Stimulated activated CD8-positive, alpha-beta memory T cell treated with anti-CD3 and anti-CD28 coated beads, Interleukin-4, amount 100 ng/mL, for 1 hour (primary cell): ENCODE measurements at places on chromosomes 4 and X.
A peak's percentile ranks its signal among the peaks of the same experiment; 100 is the strongest.

- no peak for DNase-seq
Measured at GRCh38 chr4:86220121-86220520, 139.7 kb downstream of the MAPK10 start.

DNA sequence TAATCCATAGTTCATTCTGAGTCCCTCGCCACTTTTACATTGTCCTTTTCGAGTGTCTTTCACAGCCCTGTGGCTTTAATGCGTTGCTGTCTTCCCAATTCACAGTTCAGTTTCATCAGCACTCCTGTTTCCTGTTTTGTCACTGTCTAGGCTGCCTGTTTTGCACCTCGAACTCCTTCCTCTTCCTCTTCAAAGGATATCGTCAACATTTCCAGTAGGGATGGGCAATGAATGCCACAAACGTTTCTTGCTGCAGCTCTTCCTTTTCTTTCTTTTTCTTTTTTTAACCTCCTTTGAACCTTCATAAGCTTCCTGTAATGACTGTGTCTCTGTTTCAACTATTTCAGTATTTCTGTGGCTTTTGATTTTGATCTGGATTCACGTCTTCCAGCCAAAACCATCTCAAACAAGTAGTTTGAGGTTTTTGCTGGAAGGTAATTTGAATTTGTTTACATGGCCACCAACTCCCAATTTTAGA is 105.4 kb downstream of the ANXA3 start:
- DNase-seq: no peak

DNA sequence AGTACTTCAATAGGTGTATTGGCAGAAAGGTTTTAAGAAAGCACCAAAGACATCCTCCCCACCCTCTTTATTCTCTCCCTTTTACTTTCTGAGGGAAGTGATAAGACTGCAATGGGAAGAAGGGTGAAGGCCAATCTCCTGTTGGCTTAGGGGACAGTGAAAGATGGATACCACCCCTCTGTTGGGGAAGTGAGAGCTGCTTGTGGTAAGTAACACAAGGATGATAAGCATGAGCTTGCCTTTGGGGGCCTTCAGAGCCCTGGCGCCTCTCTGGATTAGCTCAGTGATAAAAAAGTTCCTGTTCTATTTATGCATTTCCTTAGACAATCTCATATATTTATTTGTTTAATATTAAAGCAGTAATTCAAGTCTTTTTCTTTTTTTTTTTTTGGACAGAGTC is 5.2 kb upstream of the KLF8 start:
- no peak for DNase-seq

DNA sequence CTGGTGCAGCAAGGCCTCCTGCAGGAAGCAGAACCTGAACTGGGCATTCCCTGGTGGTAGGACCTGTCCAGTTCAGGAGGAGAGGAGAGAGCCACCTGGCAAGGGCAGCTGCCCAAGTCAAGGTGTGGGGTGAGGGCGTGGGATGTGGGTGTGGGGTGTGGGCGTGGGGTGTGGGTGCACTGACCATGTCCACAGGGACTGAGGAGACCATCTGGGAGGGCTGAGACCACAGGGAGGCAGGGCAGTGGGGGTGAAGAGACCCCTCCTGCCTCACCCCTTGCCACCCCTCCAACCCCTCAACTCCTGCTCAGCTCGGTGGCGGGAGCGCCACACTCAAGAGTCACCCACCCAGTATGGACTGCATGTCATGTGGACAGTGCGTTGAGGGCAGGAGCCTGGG is 117.9 kb downstream of the CPZ start:
- DNase-seq: no peak

DNA sequence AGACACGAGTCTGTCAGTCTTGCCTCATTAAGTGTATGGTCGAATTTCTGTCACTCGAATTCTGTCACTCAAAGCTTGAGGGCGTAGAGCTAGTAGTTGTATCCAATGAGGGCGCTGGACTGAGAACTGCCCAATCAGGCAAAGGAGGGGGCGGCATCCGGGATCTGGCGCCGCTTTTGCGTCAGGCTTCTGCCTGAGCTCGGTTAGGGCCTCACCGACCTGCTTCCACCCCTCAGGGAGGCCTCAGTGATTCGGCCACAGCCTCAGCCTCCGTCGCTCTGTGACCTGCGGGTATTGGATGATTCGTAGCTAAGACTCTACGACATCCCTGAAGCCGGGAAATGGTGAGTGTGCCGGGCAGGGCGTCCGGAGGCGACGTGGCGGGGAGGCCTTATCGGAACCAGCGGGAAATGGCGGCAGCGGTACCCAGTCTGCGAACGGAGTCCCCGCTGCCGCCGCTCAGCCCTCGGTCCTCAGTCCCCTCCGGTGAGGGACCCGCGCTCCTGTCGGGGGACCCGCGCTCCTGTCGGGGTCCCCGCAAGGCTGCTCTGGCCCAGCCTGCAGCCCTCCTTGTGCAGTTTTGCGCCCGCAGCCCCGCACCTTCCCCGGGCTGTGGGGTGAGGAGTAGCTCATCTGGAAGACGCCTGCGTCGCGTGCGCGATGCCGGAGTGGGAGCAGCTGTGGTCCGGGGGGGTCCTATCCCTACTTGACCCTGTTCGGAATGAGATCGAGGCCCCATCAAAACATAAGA is 88.3 kb downstream of the ZNF718 start:
- DNase-seq: no peak

DNA sequence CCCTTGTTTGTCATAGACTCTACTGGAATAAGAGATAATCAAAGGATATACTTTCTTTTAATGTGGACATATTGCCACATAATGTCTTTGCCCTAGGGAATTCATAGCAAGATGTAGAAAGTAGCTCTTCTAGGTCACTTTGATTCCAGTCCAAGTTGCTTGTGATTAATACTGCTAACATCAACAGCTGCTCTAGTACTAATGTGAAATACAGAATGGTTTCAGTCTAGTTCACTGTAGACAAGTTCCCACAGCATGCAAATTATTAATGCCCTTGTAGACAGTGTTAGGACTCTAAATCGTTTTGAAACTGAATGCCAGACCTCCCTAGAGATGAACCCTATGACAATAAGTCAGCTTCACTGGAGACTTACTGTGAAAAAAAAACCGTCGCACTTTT is 494.6 kb upstream of the ATOH1 start:
- no peak for DNase-seq

- DNase-seq: no peak
Measured at GRCh38 chr4:94534401-94535312, 82.9 kb downstream of the PDLIM5 start.

DNA sequence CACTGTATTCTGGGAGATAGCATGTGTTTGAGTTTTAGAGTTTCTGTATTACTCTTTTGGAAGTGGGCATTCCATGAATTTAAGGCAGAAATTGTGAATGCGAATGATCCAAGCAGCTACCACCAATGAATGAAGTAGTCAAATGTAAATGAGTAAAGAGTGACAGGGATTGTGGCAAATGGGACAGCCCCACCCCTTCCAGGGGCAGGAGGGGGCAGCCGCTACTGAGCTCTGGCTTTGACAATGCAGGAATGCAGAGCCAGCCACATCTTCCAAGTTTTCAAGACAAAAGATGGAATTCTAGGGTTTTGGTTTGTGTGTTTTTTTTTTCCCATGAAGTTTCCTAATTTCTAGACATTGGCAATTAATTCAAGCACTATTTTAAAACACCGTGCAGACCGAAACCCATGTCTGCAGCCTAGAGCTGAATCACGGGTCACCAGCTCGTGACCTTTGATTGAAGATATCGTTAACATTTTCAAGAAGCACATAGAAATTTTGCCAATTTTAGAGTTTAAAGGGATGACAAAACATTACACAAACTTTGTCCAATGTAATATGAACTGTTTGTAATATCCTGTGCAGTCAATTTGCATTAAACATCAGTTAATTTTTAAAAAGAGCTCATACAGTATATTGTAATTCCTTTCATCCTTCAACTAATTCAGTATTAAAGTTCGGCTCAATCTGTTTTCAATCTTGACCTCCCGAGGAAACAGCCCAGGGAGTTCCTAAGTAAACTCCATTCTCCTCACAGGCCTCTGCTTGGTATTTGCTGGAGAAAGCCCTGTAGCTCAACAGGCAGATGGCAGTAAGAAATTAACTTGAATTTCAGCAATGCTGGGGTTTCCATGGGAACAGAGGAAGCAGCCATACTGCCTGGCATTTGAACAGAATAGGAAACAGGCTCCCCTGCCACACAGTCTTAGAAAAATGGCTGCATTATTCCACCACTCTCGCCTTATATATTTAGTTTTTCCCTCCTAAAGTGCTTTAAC is 83.4 kb downstream of the UCHL1 start:
- no peak for DNase-seq

GRCh38 chr4:4800646-4801408 is 58.6 kb upstream of the MSX1 start:
- no peak for DNase-seq

- DNase-seq: no peak
Measured at GRCh38 chr4:173651651-173652282, 121.7 kb upstream of the HAND2 start.

- DNase-seq: no peak
Measured at GRCh38 chr4:99762728-99763127, 53.9 kb upstream of the DAPP1 start.

DNA sequence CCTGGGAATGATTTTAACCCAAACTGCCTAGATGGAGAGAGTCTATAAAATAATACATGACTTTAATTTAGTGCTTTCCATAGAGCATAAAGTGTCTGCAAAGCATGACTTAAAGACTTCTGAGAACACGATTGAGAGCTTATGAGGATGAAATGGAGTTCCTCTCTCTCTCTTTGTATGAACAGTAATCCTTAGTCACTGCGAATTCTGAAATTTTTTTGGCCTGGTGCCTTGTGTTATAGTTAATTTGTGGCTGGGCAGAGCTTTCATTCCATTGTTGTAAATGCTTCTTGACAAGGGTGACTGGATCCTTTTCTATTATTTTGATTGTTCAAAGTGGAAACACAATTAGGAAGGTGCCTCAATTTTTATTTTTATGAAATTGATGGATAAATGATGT is 179.5 kb downstream of the CEP135 start:
- no peak for DNase-seq

- no peak for DNase-seq
Measured at GRCh38 chr4:89100853-89101252, 10.5 kb upstream of the TIGD2 start.

DNA sequence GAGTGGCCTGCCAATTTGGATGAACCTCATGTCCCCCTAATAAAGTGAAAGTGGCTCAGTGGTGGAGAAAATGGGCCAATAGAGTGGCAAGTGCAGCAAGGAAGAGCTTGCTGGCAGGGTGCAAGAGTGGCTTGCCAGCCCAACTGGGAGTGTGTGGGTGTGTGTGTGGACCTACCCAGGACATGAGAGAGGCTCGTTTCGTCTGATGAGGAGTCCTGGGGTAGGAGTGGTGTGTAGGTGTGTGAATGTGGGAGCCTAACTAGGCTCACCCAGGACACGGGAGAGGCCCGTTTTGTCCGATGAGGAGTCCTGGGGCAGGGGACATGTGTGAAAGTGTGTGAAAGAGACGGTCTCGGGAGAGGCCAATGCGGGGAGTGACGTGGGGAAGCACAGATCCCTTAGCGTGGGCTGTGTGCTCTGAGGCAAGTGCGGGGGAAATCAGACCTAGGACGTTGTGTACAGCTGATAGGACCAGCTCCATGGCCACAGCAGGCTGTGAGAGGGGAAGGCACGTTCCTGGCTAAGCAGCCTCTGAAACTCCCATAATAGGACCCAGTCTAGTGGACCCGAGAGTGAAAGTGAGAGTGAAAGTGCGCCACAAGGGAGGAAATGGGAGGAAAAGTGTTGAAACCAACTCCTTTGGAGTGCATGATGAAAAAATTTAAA is 5.3 kb downstream of the GAGE10 start:
- DNase-seq: no peak

DNA sequence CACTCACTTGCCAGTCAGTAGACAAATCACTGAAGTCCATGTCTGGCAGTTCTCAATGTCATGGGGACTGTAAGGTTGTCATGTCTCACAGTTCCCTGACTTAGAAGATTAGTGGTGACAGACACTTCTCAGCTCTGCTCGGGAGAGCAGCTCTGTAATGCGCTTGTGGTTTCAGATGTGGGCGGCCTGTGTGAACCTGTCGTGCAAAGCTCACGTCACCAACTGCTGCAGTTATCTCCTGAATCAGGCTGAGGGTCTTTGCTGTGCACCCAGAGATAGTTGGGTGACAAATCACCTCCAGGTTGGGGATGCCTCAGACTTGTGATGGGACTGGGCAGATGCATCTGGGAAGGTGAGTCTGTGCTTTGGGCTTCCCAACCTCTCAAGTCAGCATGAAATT is at the start of gene IL9R:
IL9R (plus strand) TSS at position 261 of the 400 bp plus-strand sequence; CDS start at position 325, 64 bp downstream.
- peak; percentile 11 for DNase-seq

GRCh38 chr4:114040319-114041116 is 61.1 kb upstream of the ARSJ start:
- DNase-seq: no peak

DNA sequence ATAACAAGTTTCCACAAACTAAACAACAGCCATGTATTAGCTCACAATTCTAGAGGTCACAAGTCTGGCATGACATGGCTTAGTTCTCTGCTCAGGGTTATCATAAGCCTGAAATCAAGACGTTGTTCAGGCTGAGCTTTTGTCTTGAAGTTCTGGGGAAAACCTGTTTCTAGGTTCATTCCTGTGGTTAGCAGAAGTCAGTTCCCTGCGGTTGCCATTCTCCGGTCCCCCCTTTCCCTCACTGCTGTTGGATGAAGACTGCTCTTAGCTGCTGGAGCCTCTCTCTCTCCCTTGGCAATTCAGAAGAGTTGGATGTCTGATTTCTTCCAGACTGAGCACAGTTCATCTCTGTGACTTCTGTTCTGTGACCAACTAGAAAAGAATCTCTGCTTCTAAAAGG is 962.6 kb downstream of the PCDH7 start:
- DNase-seq: no peak

GRCh38 chr4:124070688-124071484 is 641.6 kb downstream of the ANKRD50 start:
- DNase-seq: no peak

DNA sequence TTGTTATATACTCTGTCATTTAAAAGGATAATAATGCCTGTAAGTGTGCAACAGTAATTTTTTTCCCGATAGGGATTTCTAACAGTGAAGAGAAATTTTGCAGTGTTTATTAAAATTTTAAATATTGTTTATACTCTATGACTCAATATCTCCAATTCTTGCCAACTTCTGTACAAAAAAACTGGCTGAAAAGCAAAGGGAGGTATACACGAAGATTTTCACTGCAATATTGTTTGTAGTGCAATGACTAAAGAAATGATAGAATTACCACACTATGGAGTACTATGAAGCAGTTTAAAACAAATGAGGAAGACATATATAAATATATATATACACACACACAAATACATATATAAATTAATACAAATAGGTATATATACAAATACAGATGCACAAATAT is 187.9 kb upstream of the IL15 start:
- no peak for DNase-seq

DNA sequence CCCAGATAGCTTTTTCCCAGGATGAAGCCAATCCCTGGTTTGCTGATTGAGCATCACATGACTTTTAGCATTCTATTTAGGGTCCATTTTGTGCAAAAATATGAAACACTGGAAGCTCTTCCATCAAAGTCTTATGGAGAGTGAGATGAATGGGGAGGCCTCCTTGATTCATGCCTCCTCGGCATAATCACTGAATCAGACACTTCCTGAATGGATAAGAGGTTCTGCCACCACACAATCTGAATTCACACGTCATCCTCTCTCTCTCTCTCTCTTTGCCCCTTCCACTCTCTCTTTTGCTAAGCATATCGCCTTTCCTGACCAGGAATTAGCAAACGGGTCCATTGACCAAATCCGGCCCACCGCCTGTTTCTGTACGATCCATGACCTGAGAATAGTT is 68.7 kb downstream of the CRMP1 start:
- no peak for DNase-seq
